HT-29 (cell line): ENCODE measurements at places on chromosomes 7 and 10. TPM values are rescaled to one million over a fixed set of nuclear protein-coding genes. Genes with fewer than 3 reads are reported as not detected.

DNA sequence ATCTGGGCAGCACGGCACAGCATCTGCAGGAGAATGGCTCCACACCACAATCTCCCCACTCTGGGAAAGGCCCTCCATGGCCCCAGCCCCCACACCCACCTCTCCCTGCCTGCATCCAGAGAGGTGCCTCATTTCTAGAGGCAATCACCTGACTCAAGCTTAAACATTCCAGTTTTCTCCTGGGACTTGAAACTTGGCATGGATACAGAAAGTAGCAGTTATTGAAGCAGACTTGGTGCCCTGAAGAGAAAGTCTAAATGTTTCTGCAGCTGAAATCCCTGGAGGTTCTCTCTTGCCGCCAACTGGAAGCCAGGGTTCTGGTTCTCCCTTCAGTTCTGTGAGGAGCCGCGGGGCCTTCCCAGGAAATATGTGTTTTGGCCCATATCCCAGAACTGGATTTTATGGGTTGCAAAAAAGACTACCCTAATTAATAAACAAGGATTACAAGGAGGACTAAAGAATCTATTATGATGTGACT, 122.8 kb downstream of the SKIDA1 start:
- peak; percentile 19 for DNase-seq

- DNase-seq = no peak
Observed at GRCh38 chr7:6613706-6614105, 1.7 kb upstream of the ZNF853 start.

- DNase-seq = peak; percentile 23
Observed at GRCh38 chr10:22681783-22682183, 32.6 kb downstream of the PIP4K2A start.

GRCh38 chr10:121138112-121138860, 287.1 kb downstream of the WDR11 start:
- no peak for DNase-seq

DNA sequence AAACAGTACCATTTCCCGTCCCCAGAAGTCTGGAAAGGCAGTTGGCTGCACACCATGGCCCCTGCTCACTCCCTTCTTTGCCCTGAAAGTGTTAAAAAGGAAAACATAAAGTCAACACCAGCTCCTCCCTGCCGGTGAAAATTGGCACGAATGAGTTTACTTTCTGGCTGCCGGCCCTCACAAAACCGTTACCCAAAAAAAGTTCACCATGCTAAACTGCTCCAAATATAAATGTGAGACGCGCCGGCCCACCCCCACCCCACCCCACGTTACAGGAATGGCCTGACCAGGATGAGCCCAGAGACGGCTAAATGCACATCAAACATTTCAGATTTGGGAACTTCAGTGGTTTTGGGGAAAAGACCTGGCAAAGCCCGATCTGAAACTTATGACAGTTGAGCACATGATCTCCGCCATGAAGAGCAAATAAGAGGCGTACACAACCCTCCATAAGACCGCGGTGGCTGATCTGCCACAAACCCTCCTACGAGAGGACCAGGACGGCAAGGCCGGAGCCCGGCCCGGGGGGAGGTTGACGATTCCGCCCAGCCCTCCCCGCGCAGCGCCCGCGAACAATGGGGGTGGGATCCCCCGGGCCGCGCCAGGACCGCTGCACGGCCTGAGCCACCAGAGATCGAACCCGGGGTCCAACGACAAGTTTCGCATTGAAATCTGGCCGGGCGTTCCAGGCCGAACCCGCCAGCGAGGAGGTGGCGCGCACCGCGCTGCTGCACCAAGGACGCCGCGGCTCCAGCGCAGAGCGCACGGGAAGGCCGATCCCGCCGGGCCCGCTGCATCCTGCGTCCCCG, 952 bp downstream of the DIP2C start:
- no peak for DNase-seq

DNA sequence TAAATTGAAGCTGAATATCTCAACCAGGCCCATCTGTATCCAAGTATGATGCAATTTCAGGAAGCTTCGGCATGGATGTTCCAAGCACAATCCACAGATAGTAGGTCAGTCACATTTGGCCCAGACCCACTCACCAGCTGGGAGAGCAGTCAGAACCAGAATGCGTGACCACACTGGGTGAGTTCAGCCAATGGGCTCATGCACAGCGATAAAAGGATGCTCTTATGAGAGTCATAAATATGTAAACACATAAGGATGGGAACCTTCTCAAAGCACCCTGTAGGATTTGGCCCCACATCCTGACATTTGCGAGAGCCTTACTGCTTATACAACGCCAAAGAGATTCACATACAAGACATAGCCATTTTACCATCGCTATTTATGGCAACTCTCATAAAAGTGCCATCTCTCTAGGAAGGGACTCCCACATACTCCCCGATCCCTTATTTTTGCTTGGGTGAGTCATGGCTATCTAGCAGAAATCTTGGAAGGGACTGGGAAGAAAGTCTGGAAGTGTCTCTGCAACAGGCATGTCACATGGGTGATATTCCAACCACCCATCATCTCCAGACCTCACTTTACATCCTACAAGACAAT, 3.0 kb downstream of the AFAP1L2 start:
- no peak for DNase-seq

DNA sequence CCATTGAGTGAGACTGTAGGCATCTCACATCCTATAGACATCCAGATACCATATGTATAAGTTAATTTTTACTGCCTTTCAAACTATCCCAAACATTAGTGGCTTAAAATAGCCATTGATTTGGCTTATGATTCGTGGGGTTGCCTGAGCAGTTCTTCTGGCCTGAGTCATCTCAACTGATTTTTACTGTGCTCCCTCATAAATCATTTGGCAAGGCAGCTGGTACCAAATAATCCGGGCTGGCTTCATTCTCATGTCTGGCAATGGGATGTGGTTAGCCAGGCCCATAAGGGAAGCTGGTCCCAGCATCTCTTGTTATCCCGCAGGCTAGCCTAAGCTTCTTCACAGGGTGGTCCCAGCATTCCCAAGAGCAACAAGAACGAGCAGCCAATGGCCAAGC, 6.7 kb upstream of the LRGUK start:
- no peak for DNase-seq

DNA sequence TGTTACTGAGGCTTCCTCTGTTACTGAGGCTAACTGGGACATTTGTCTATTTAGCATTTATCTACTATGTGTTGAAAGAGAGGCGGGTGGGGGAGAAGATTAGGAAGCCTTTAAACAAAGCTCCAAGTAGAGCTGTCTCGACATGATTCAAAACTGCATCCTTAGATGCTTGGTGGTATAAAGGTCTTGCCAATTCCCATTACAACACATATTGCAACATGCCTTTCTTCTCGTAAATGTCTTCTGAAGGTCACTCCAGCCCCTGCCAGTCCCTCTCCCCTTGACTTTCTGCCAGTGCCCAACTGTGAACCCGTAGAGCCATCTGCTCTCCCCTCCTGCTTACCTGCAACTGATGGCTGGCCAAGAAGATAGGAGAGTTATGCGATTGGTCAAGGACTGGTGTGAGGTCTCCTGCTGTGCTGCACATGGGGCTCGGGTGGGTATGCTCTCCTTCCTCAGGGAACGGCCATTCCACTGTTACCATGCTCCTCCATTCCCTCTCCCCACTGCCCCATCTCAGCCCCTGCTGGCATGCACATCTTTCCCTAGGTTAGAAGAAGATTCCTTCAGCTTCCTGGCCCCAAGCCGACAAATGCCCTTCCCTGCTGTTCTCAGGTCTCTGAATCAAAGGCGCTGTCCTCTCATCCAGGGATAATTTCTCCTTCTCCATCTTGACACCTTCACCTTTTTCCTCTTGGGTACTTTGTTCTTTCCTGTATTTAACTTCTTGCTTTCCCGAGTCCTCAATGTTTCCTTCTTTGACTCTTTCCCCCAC, 43.6 kb upstream of the ZNF32 start:
- DNase-seq = no peak

DNA sequence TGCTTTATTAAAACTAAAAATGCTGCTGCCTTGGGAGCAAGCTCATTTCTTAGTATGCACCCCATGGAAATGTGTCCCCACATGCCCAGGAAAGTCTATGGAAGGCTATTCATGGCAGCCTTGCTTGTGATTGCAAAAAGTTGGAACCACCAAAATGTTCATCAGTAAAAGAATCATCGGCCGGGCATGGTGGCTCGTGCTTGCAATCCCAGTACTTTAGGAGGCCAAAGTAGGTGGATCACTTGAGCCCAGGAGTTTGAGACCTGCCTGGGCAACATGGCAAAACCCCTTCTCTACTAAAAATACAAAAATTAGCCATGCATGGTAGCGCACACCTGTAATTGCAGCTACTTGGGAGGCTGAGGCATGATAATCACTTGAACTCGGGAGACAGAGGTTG, 79.8 kb downstream of the ARHGAP22 start:
- no peak for DNase-seq

GRCh38 chr10:5449823-5450222, 37.5 kb downstream of the NET1 start:
- DNase-seq = peak; percentile 47

DNA sequence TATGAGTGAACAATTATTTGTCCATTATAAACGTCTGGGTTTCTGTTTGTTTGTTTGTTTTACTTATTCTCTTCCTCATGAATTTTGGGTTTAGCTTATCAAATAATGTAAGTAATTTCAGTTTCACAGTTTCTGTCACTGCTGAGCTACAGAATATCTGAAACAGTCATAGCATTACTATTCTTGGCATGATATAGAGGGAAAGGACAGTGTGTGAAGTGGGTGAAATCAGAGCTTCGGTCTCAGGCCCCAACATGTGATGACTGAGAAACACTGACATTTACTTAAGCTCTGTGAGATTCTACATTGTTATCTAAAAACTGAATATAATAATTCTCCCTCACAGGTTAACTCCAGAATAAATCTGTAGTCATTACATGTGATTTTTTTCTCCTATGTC, 8.8 kb upstream of the OR6V1 start:
- DNase-seq = no peak

- no peak for DNase-seq
Observed at GRCh38 chr7:904847-905246, 28.5 kb downstream of the GET4 start.

- no peak for DNase-seq
Observed at GRCh38 chr10:10786109-10787090, 231.3 kb upstream of the CELF2 start.

GRCh38 chr10:69449841-69450240, 1.4 kb upstream of the TSPAN15 start:
- DNase-seq = peak; percentile 96

DNA sequence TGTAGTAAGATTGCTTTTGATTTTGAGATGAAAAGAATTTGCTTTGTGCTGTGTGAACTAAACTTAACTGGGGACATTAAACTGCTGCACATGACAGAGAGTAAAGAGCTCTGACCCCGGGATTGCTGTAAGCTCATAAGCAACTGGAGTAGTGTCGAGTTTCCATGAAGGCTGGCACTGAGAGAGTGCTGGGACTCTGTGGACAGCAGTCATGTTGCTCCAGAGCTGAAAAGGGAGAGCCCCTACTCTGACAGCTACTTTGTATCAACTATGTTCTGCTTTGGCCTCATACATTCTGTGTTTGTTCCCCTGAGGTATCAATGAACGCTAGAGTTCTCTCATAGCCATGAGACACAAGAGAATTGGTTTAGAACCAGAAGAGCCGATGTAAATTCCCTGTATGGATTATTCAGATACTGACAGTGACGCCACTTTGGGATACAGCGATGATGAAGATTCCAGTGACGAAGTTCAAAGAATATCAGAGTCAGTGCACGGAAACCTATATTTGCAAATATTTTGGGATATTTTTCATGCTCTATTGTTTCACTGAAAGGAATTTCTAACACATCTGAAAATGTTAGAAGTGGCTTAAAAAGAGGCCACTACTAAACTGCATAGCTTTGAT, 185.9 kb upstream of the DKK1 start:
- no peak for DNase-seq

GRCh38 chr7:114715907-114716306, 206.0 kb upstream of the MDFIC start:
- DNase-seq = no peak

DNA sequence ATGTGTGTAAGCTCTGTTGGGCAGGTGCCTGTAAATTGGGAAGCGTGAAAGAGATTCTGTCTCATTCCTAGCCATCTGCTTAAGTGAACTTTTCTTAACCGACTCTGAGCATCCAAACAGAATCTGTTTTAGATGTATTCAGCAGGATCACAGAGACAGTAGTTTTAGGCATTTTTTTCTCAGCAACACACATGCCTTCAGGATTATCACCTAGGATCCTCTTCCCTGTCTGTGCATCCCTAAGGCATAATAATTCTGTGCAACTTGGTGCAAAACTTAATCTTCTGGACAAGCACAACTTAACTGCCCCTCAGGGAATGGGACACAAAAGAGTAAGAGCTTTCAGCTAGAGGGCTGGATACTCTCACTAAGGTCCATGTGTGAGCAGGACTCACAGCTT, 284.8 kb downstream of the C7orf25 start:
- no peak for DNase-seq

- no peak for DNase-seq
Observed at GRCh38 chr10:132110111-132110521, 44.4 kb downstream of the JAKMIP3 start.

DNA sequence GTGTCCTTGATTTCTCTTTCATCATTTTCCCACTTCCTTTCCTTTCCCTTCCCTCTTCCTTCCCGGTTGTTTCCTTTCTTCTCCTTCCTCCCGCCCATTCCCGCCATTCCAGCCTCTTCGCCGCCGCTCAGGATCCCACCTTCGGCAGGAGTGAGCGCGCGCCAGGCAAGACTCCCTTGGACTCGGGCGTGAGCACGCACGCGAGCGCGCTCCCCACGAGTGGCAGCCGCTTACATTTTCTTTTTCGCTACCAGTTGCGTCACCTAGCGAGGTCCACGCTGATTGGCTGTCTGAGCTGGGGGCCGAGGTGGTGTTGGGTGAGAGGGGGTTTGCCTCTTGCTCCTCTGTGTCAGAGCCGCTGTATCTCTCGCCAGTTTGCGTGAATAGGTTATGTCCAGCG, 11.8 kb downstream of the ZAN start:
- no peak for DNase-seq

GRCh38 chr7:146115851-146116520, 615 bp upstream of the CNTNAP2 start:
- DNase-seq = no peak

DNA sequence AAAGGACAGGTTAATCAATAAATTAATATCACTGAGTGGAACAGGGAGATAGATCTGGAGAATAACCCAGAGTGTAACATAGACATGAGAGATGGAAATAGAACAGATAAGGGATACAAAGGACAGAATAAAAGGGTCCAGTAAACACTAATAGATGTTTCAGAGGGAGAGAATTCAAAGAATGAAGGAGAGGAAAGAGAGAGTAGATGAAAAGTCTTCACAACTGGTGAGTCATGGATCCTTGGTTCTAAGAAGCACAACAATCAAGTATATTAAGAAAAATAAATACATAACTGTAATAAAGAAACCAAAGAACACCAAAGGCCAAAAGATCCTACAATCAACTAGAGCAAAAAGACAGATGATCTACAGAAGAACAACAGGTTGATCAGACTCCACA, 66.3 kb downstream of the BEND7 start:
- no peak for DNase-seq

- no peak for DNase-seq
Observed at GRCh38 chr10:12207114-12207513, 11.1 kb downstream of the CDC123 start.

GRCh38 chr7:53473371-53473770, 437.9 kb downstream of the POM121L12 start:
- no peak for DNase-seq

GRCh38 chr10:17290226-17290625, 62.2 kb downstream of the VIM start:
- peak; percentile 75 for DNase-seq

The CCDC201 gene
- not detected in 2 replicates for total RNA-seq

The CRYGN gene
- 1.4 TPM in 1 of 2 replicates, not detected in the other for total RNA-seq

The MRC1 gene
- total RNA-seq = 0.03 TPM in 1 of 2 replicates, not detected in the other

The NUPR2 gene
- total RNA-seq = not detected in 2 replicates

The SPRN gene
- total RNA-seq = not detected in 2 replicates

The AKR1E2 gene
- 3.3 and 5.3 TPM in 2 replicates for total RNA-seq

The VIPR2 gene
- not detected in 2 replicates for total RNA-seq

The CALHM3 gene
- total RNA-seq = not detected in 2 replicates

The SPDYE2 gene
- not detected in 2 replicates for total RNA-seq

The PSD gene
- total RNA-seq = 0.18 and 0.47 TPM in 2 replicates
